ENCODE measurements at places on chromosomes 16 and 17.

GRCh38 chr16:30980959-30981358, 4.0 kb upstream of the HSD3B7 start:
- DNase-seq: no peak

GRCh38 chr17:28550858-28551257, 1.6 kb downstream of the UNC119 start:
- DNase-seq: no peak

GRCh38 chr17:81084680-81085419, 49.9 kb downstream of the BAIAP2 start:
- no peak for DNase-seq

DNA sequence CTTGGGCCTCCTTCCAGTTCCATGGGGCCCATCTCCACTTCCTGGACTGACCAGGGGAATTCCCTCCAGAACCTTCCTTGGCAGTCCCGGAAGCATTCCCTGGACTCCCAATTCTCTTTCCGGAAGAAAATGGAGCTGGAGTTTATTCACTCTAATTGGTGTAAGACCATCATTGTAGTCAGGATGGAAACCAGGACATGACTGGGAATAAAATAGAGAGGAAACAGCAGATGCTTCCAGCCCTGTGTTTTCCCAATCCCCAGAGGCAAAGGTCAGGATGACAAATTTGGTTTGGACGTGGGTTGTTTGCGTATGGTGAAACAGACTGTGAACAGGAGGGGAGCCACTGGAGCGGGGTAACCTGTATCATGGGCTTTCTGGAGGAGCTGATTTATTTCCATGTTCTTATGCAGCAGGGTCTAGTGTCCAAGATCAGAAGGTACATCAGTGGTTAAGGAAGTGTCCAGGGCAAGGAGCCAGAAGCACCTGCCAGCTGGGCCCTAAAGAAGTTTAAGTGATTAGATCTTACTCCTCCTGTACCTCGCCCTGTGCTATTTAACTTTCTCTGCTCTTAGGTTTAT, 8.5 kb upstream of the LONP2 start:
- DNase-seq: no peak

DNA sequence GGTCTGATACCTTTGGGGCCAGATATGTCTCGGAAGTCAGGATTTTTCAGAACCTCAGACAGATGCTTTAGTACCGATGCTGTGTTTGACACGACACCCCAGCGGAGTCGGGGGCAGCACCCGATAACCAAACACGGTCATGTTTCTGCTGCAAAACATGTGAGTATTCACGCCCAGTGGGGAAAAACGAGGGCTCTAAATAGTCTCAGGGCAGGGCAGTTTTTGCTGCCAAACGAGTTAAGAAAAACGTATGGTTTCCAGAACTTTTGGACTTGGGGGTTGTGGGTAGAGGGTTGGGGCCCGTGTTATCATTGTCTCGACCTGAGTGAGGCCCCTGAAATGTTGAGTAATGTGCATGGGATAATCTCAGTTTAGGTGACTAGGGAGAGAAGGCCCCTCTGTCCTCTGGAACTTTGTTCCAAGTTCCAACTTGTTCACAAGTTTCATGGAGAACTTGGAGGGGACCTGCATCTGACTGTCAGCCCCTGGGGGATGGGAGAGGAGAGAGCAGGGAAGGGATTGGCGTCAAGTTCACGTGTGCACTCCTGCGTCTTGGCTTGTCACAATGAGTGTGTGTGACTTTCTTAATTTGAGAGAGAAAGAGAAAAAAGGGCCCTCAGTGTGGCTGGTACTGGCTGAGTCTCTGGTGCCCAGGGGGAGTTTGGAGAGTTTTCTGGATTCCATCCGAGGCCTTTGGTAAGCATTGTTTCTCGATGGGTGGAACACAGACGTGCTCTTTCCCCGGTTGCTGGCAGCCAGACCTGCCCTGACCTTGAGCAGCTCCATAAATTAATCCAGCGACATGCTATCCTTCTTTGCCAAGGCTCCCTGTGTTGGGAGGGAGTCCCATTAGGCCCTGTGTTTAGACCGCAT, 83.9 kb upstream of the CIBAR2 start:
- no peak for DNase-seq

GRCh38 chr17:65190467-65191097, 53.4 kb downstream of the RGS9 start:
- no peak for DNase-seq

DNA sequence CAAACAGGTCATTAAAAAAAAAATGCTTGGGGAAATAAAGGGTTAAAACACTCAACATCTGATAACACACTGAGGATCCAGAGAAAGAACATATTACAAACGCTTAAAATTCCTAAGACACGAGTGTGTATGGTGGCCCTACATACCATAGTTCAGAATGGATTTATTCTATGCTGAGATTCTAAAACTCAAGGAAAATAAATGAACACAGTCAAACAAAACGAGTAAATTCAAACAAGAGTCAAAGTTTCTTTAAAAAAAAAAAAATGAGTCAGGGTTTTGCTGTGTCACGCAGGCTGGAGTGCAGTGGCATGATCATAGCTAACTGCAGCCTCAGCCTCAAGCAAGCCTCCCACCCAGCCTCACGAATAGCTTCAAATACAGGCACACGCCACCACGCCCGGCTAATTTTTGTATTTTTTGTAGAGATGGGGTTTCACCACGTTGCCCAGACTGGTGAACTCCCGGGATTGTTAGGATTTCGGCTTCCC, 17.4 kb downstream of the CRK start:
- no peak for DNase-seq

DNA sequence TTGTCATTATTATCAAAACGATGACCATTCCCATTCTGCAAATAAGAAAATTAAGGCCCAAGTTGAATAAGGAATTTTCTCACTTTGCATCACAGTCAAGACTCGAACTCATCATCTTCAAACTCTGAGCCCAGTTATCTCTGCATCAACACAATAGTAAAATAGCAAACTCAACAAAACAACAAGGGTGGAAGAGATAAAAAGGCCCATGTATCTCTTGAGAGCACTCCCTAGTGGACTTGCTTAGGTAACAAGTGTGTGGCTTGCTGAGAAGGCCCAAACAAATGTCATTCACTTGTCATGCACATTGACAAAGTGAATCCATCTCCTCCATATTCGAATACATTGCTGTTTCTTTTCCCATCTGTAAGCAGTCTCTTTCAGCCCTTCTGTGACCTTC, 412.0 kb upstream of the MAF start:
- no peak for DNase-seq

Data from common myeloid progenitor, CD34-positive (primary cell).